ENCODE measurements at places on chromosomes 11 and 22.

DNA sequence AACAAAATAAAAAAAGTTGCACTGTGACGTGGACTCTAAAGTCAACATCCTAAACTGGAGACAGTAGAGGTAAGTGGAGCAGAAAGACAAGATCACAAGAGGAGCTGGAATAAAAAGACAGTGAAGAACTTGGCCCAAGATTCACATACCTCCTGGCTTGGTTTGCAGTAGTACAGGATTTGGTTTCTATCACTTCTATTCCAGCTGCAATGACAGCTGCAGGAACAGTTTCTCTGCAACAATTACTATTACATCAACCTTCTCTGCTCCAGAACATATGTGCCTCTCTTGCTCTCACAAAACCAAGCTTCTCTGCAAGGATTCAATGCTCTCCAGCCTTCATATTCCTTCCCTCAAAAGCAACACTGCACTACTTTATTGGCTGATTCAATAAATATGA lies 7.8 kb upstream of the KDM2A start:
- DNase-seq: no peak

- DNase-seq: no peak
Observed at GRCh38 chr11:1997755-1998154, at the start of gene H19. Gene H19 (minus strand): TSS chr11:1997842.

- no peak for DNase-seq
Observed at GRCh38 chr11:3147626-3148025, 17.5 kb downstream of the OSBPL5 start.

GRCh38 chr11:73760135-73760678 lies 667 bp downstream of the RAB6A start:
- DNase-seq: peak; percentile 58

DNA sequence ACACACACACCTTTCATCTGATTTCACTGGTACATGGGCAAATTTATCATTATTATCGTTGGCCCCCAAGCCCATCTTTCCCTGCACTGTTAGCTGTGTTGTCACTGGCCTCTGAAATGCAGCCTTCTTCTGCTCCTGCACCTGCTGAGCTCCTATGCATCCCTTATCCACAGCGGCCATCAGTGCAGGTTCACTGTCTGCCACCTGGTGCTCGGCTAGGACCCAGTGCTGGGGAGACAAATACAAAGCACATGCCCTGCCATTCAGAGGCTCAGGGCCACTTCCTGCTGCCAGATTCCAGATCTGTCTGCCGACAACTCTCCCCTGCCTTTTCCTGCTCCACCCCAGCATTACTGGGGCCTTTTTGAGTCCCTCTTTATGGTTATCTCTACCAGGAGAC lies 1205.4 kb downstream of the TBC1D22A start:
- DNase-seq: no peak

- peak; percentile 12 for DNase-seq
Observed at GRCh38 chr11:1992111-1992510, 5.5 kb downstream of the H19 start.

GRCh38 chr11:95241681-95242081 lies 10.7 kb upstream of the SESN3 start:
- DNase-seq: no peak

DNA sequence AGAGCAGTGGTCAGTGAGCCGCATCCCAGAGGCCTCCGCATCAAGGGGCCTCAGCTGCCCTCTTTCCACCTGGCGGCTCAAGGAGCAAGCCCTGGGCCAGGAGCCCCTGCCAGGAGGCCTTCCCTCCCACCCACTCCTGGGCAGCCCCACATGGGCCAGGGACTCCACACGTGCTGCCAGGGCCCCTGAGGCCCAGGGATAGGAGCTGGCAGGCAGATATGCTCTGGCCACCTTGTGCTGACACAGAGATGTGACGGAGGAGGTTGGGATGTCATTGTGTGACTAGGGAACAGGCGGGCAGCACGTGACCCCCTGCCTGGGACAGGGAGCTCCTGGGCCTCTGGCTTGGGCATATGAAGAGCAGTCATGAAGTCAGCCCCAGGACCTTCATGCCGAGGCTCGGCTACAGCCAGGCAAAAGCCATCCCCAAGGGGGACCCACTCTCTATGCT lies 77.9 kb downstream of the PIWIL3 start:
- DNase-seq: no peak

DNA sequence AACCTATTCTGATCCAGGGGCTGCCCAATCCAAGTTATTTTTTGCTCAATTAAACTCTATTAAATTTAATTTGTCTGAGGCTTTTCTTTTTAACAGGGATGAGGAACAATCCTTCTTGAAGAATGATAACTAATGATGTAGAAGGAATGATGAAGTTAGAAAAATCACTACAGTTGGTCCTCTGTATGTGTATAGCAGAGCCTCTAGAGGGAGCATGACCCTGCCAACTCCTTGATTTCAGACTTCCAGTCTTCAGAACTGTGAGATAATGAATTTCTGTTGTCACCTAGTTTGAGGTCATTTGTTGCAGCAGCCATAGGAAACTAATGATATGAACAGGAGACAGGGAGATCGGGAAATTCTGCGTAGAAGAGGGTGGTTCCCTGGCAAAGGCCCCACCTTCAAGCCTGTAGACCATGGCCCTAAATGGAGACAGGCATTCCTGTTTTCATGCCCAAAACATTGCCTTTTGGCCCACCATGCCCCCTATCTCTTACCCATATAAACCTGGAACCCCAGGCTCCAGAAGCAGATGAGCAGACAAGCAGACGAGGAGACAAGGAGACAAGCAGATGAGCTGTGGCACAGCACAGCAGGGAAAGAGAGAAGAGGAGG lies 7.7 kb upstream of the QSER1 start:
- DNase-seq: no peak

- DNase-seq: peak; percentile 44
Observed at GRCh38 chr11:79055856-79056631, 384.8 kb downstream of the TENM4 start.

- no peak for DNase-seq
Observed at GRCh38 chr11:64924910-64925284, 408 bp downstream of the PPP2R5B start.

GRCh38 chr22:27593378-27593777 lies 208.2 kb downstream of the MN1 start:
- no peak for DNase-seq

DNA sequence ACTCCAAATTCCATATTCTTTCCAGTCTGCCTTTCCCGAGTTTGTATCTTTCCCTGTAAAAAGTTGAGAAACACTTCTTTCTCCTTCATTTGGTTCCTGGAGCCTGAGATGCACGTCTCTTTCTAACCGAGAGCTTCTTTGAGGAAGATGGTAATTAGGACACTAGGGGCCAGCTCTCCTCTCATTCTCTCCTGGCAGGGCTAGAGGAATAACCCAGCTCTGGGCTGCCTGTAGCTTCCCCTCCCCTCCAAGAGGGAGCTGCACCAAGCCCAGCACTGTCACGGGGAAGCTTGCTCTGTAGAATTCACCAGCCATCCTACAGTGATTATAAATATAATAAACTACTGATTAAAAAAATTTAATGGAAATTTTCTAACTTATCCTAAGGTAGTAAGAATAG lies 26.9 kb downstream of the UBASH3B start:
- no peak for DNase-seq

- no peak for DNase-seq
Observed at GRCh38 chr11:14065141-14065540, 102.6 kb downstream of the SPON1 start.

DNA sequence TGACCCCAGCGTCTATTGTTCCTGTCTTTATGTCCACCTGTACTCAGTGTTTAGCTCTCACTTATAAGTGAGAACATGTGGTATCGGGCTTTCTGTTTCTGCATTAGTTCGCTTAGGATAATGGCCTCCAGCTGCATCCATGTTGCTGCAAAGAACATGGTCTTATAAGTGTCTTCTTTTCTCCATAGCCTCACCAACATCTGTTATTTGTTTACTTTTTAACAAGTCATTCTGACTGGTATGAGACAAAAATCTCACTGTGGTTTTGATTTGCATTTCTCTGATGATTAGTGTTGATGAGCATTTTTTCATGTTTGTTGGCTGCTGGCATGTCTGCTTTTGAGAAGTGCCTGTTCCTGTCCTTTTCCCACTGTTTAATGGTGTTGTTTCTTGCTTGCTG lies 21.7 kb upstream of the SLN start:
- no peak for DNase-seq

DNA sequence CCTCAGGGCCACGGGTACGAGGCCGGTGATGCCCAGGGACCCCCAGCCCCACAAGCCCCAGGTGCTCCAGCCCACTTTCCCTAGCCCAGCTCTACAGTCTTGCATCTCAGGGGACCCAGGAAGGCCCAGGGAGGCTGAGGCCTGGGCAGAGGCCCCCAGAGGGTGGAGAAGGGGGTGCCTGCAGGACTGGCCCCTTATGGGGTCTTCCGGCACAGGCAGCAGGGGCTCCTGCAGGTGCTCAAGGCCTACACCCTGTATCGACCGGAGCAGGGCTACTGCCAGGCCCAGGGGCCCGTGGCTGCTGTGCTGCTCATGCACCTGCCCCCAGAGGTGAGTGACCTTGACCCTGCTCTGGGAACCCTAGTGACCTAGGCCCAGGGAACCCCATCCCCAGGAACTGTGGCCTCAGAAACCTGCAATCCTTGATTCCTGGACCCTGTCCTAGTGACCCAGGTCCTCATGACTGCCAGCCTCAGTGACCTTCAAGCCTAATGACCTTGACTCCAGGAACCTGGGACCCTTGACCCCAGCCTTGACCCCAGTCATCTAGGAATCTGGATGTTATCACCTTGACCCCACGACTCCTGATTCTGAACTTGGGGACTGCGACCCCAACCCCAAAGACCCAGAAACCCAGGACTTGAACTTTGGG lies 1.9 kb downstream of the TBC1D10C start:
- no peak for DNase-seq

DNA sequence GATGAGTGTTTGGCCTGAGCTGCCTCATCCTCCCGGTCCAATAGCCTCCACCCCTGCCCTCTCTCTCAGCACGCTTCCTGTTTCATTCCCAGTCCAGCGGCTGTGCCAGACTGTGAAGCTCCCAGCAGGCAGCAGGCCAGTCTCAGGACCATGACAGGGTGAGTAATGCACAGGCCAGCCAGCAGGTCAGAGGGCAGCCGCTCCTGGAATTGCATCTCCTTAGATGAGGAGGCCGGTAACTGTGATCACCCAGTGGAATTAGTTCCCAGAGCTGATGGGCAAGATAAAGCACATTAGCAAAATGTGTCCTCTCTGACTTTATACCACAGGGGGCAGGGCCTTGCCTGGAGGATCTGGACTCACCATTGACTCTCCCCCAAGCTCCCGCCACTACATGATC lies 251.2 kb downstream of the ETS1 start:
- DNase-seq: peak; percentile 30

DNA sequence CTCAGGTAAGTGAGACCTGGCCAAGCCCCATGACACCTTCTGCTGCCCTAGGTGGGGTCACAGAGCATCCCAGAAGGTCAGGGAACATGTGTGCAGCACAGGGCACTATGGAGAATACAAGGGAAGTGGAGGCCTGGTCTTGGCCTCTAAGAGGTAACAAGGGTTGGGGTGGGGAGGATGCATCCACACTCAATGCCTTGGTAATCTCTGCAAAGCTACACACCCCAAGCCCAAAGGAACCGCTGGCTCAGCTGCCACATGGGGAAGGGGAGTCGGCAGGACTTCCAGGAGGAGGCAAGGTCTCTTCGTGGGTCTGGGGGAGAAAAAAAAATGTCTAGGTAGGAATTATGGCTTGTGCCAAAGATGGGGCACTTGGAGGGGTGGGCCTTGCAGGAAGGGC lies 17.3 kb downstream of the CD5 start:
- no peak for DNase-seq

- no peak for DNase-seq
Observed at GRCh38 chr11:81497202-81497804, 1236.4 kb downstream of the FAM181B start.

GRCh38 chr11:46967962-46968361 lies 31.4 kb downstream of the CSTPP1 start:
- no peak for DNase-seq

DNA sequence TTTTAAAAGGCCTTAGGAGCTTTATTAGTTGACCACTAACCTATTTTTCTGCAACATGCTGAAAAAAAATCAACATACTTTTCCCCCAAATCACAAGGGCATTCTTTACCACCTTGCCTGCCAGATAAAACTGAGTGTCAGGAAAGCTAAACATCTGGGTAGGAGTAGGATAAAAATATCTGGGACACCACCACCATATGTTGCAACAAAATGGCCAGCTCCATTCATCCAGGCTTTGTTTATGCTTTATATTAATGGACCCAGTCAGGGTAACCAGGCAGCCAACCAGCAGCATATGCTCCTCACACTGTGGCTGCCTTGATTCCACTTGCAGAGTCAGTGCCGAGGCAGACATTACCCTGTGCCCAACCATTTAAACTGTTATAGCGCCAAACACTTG lies 1024.5 kb downstream of the LRRC4C start:
- no peak for DNase-seq

GRCh38 chr11:65298655-65299179 lies 15.9 kb upstream of the CDC42EP2 start:
- peak; percentile 92 for DNase-seq

DNA sequence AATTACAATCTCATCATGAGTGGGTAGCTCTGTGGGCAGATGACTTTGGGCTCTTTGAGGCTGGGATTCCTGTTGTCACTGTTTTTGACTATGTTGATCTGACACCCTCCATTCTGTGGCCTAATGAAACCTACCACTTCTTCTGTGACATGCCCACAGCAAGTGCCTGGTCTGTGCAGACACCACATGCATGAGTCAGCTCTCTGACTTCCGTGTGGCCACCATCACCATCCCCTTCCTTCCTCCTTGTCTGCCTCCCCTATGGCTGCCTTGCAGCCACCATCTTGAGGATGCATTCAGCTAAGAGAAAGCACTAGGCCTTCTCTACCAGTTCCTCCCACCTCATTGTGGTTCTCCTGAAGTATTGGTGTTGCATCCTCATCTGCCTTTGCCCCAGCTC lies 15.3 kb upstream of the OR10V1 start:
- no peak for DNase-seq

GRCh38 chr11:72724851-72725723 lies 27.1 kb downstream of the ARAP1 start:
- DNase-seq: peak; percentile 87

GRCh38 chr11:75301601-75302345 lies 49.7 kb downstream of the ARRB1 start:
- DNase-seq: no peak

GRCh38 chr11:44199816-44200215 lies 104.3 kb downstream of the EXT2 start:
- no peak for DNase-seq

DNA sequence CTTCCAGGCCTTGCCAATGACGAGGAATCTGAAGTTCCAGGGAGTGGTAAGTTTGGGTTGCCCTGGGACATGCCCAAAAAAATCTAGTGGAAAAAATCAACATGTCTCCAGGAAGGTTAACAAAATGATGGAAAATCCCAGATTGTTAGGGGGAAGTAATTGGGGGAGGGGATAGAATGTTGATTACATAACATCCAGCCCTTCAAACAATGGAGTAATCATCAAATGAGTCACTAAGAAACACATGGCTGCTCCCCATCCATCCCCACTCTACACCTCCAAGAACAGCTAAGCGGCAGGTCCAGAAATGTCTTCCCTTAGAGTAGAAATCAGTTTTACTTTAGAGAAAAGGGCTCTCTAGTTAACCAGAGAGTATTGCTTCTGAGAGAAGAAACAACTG lies 94.9 kb downstream of the ETS1 start:
- no peak for DNase-seq

- DNase-seq: no peak
Observed at GRCh38 chr11:77030834-77031414, 3.3 kb upstream of the B3GNT6 start.
